ENCODE measurements at places on chromosomes 2 and 18.

DNA sequence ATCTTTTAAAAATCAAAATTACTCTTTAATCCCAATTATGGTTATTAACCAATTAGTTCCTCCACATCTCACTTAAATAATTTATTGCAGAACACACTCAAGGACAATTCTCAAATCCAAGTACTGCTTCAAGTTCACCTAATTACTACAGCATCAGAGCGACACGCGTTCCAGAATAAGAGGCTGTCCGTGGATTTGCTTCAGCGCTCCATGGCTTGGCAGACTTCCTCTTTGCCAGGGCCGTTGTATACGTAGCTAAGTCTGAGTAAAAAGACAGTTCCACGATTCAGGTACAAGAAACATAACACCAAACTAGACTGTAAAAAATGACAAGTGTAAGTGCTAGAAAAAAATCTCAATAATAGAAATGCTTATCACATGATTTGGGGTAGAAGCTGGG is 153.2 kb upstream of the MYT1L start:
- DNase-seq, result no peak

DNA sequence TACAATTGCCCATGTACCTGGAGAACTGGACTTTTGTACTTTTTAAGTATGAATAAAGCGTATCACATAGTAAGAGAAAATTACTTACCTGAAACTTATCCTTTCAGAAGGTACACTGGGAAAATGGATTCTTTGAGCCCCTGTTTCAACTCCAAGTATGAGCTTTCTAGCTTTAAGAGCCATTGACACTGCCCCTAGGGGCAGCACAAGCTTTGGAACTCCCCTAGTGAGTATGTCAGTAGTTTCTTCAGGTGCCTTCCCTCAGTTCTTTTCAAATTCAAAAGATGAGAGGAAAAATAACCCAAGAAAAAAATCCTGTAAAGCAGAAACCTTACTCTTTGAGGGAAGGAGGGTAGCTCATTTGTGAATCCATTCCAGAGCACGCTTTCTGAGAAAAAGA is 124.1 kb downstream of the MEMO1 start:
- no peak for DNase-seq

GRCh38 chr2:209305746-209306196 is 118.1 kb upstream of the MAP2 start:
- no peak for DNase-seq

GRCh38 chr18:61605376-61606067 is 272.3 kb downstream of the CDH20 start:
- no peak for DNase-seq

DNA sequence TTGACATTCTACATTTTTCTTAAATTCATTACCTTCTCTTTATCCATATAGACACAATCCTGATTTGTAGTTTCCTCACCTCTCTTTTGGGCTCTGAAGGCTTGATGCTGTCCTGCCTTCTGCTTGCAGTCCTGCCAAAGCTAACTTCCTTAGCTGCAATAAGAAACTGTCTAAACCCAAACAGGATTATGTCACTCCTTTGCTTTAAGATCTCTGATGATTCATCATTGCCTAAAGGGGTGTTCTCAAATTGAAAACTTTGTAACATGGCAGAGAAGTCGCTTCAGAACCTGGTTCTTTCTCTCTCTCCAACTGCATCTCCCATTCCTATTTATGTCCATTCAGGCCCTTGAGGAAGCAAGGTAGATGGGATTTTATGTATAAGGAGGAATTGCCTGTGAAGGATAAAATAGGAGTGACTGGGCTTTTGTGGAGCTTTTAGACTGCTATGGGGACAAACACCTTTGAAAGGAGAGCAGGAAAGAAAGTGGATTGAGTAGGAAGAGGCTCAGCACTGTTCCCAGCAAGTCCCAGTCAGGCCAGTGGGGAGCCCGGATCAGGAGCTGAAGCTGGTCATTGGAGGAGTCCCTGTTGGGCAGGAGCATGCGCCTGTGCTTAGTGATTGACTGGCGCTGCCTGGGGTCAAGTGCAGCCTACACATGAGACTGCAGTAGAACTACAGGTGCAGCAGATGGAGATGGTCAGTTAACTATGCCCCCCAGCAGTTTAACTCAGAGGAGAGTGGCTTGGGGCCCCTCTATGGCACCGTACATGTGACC is 390.6 kb downstream of the CTNNA2 start:
- DNase-seq, result no peak

- DNase-seq, result no peak
Measured at GRCh38 chr2:173571021-173571821, 216.5 kb downstream of the CDCA7 start.

DNA sequence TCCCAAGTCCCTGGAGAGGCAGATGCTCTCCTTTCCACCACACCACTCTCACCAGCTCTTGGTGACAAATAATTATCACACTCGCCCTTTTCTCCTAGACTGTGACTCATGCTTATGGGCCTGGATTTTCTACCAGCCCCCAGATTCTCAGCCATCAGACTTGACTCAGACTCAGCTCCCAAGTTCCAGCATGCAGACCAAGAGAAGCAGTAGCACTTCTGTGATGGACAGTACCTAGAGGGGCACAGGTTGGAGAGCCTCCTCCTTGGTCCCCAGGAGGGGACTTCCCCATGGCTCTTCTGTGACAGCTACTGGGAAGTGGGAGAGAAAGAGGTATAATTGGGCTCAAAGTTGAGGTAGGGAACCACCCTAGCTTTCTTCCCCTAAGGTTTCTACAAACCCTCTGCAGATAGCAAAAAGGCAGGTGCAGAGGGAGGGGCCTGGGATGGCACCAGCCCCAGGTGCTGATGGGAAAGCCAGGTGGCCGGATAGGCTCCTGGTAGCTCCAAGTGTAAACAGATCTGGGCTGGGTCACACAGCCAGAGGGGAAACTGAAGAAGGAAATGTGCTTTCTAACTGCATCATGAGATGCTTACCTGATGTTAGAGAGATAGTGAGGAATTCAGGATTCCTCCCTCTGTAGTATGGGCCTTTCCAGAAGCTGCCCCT is 4.1 kb downstream of the TCF23 start:
- no peak for DNase-seq

- DNase-seq, result no peak
Measured at GRCh38 chr2:69450735-69451416, 13.6 kb upstream of the NFU1 start.

- DNase-seq, result no peak
Measured at GRCh38 chr2:197304556-197305011, 6.0 kb downstream of the ANKRD44 start.

DNA sequence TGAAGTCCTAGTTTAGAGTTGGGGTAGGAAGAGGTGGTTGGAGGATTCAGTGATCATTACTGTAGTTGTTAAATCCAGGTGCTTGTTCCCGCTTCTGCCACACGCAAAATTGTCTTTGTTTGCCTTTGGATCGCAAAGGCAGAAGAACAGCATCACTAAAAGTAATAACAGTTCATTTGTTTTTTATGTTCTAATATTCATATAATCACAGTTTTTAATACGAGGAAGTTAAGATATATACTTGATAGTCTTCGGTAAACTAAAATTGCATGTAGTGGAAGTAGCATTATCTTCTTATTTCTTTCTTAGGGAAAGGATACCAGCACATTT is 365 bp downstream of the NDUFB3 start:
- DNase-seq, result no peak

- DNase-seq, result no peak
Measured at GRCh38 chr18:45663403-45664045, 48.2 kb downstream of the SLC14A2 start.

- no peak for DNase-seq
Measured at GRCh38 chr2:64383016-64383591, 70.9 kb upstream of the LGALSL start.

GRCh38 chr2:192159208-192159607 is 35.5 kb downstream of the TMEFF2 start:
- no peak for DNase-seq

DNA sequence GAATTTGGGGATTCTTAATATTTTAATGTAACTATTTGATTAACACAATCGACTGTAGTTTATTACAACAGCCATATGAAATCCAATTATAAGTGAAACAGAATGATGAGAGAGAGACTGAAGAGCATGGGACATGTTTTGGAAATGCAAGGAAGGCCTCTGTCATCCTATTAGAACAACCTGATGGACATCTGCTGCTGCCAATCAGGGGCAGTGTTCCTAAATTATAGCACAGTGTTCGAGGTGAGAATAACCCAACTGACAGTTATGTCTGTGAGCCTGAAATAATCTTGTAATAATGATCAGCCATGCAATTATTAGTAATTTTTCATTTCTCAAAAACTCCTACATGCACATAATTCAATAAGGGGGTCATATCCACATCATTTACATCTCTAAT is 73.6 kb downstream of the CCDC141 start:
- no peak for DNase-seq
